Stimulated activated CD4-positive, alpha-beta T cell treated with anti-CD3 and anti-CD28 coated beads, Interleukin-1b, Interleukin-23, amount 100 ng/mL, for 4 hours (primary cell): ENCODE measurements at places on chromosomes 11 and 22.

- no peak for DNase-seq
Observed at GRCh38 chr22:42800451-42801251, 56.4 kb downstream of the ARFGAP3 start.

DNA sequence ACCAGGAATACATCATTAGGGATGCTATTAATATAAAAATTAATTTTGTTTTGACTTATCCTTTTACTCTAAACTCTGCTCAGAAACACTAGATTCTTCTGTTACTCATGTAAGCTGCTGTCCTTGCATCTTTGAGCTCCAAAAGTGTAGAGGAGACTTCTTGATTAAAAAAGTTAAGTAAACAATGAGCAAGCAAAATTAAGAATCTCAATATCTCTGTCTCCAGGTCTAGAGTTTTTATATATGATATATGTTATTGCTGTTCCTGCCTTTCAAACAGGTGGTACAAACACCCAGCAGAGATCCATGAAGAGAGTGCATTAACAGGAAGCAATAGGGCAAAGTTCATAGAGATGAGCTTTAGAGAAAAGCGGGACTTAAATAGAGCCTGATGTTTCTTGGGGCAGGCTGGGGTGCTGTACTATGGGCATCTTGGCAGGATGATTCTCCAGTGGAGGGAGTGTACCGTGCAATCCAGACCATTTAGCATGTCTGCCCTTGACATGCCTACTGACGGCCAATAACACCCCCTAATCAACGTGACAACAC lies 6.9 kb downstream of the MAPK1 start:
- no peak for DNase-seq

- no peak for DNase-seq
Observed at GRCh38 chr11:125192717-125193415, 28.3 kb downstream of the PKNOX2 start.

DNA sequence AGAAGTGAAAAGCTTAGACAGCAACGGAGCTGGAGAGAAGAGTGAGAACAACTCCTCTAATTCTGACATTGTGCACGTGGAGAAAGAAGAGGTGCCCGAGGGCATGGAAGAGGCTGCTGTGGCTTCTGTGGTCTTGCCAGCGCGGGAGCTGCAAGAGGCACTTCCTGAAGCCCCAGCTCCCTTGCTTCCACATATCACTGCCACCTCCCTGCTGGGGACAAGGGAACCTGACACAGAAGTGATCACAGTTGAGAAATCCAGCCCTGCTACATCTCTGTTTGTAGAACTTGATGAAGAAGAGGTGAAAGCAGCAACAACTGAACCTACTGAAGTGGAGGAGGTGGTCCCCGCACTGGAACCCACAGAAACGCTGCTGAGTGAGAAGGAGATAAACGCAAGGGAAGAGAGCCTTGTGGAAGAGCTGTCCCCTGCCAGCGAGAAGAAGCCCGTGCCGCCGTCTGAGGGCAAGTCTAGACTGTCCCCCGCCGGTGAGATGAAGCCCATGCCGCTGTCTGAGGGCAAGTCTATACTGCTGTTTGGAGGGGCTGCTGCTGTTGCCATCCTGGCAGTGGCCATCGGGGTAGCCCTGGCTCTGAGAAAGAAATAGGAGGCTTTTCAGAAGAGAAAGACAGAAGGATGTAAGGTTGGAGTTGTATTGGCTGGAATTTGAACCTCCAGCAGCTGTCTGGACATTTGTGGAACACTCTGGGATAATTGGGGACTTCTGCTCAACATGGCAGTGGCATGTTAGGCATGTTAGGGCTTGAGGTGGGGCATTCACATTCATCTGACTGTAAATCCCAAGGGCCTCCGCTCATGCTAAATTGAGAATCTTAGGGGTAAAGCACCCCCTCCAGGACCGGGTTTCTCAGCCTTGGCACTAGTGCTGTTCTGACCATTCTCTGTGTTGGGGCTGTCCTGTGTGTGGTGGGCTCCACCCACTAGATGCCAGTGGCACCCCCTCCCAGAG lies 47.1 kb downstream of the BID start:
- no peak for DNase-seq

- no peak for DNase-seq
Observed at GRCh38 chr22:35437049-35437448, 37.1 kb downstream of the MCM5 start.

GRCh38 chr22:17101475-17102296 lies 16.9 kb downstream of the IL17RA start:
- DNase-seq, result no peak
